Karpas-422 (cell line): ENCODE measurements at places on chromosomes 2 and 18.

DNA sequence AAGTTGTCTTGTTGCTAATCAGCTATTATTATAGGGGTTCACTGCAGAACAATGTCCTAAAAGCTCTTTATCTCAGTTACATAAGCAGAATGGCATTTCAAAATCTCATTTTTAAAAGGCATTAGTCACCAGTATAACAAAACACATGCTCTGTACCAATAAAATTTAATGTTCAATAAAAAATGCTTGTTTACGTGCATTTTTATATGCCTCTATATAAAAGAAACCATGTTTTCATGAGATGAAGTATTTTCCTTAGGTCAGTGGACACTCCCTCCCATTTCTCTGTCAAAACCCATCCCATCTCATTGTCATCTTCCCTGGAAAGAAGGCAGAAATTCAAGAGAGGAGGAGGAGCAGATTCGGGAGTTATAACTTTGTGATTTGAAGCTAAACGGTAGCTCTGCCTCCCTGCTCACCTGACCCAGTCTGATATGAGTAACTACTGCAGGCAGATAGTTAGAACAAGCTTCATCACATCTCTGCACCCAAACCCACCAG, 231.9 kb upstream of the SIX2 start:
- H3K27ac ChIP-seq: no peak overlapping the region
- no peaks in the 10 kb centered on the region for H3K27me3 ChIP-seq
- no peak overlapping the region for H3K4me3 ChIP-seq
- H3K4me1 ChIP-seq: peaks cover 40% of the 10 kb centered on the region

DNA sequence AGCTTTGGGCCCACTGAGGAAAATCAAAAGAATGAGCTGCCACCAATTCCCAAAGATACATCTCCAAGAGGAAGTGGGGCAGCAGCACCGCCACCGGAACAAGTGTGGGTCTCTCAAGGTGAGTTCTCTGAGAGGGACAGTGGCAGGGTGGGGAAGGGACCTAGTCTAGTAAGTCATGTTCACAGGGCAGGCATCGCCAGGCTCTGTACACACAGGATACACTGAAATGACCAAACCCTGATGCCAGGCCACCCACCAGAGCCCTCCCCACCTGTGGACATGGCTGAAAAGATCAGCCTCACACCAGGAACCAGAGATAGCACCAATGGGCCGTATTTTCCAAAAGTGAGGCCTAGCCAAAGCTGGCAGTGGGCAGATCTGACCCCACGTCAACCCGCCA, 108.2 kb upstream of the SMAD2 start:
- no peaks in the 10 kb centered on the region for H3K27me3 ChIP-seq
- H3K27ac ChIP-seq: no peak overlapping the region
- DNase-seq: no peak
- no peak overlapping the region for H3K4me3 ChIP-seq

GRCh38 chr2:120568089-120568974, 167.3 kb upstream of the GLI2 start:
- no peak for DNase-seq
- no peaks in the 10 kb centered on the region for H3K36me3 ChIP-seq
- H3K4me1 ChIP-seq: no peaks in the 10 kb centered on the region
- H3K27me3 ChIP-seq: no peaks in the 10 kb centered on the region

DNA sequence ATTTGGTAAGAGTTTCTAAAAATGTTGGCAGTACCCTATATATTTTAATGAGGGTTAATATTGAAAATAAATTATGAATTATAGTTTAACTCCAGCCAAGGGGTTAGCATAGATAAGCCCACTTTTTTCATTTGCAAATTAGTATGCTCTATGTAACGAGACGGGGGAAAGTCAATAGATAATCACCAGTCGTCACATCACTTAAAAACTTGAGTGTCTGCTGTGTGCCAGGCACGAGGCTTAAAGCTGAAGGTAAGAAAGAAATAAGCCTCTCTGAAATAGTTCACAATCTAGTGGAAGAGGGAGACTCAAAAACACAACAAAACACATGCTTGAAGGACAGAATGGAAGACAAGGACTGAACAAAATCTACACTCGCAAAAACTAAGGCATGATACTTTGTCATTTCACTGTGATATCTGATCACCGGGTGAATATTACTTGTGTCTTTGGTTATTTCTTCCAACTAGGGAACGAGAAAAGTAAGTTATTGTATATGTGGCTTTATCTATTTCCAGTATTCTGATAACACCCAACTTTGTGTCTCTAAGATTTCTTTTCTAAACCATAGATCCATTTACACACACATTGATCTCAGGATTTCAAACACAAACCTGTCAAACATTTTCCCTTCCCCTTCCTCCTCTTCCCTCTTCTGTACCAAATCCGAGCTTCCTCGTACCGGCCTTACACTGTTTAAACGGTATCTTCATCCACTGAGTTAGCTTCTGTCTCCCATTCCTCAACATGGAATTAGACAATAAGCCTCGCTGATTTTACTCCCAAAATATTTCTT, 199.1 kb downstream of the PIEZO2 start:
- no peak overlapping the region for H3K4me3 ChIP-seq
- no peaks in the 10 kb centered on the region for H3K4me1 ChIP-seq
- DNase-seq: no peak

DNA sequence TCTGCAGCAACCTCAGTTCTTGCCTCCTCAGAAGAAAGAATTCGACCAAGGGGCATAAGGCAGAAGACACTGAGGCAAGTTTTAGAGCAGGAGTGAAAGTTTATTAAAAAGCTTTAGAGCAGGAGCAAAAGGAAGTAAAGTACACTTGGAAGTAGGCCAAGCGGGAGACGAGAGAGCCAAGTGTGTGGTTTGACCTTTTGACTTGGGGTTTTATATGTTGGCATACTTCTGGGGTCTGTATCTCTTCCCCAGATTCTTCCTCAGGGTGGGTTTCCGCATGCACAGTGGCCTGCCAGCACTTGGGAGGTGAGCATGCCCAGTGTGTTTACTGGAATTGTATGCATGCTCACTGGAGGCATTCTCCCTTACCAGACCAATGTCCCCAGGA, 59.3 kb upstream of the ANKRD44 start:
- no peaks in the 10 kb centered on the region for H3K4me1 ChIP-seq
- no peaks in the 10 kb centered on the region for H3K36me3 ChIP-seq
- H3K27ac ChIP-seq: no peak overlapping the region
- no peaks in the 10 kb centered on the region for H3K27me3 ChIP-seq

GRCh38 chr2:9027884-9028283, 24.4 kb upstream of the MBOAT2 start:
- no peak overlapping the region for H3K27ac ChIP-seq
- no peak overlapping the region for H3K4me3 ChIP-seq
- H3K36me3 ChIP-seq: no peaks in the 10 kb centered on the region

- H3K27ac ChIP-seq: no peak overlapping the region
- 0 out of 2 replicates have a peak, but pooled peaks cover 2% of the 10 kb centered on the region for H3K27me3 ChIP-seq
- H3K4me3 ChIP-seq: no peak overlapping the region
- DNase-seq: no peak
- no peaks in the 10 kb centered on the region for H3K36me3 ChIP-seq
Observed at GRCh38 chr2:66389651-66390131, 45.2 kb upstream of the MEIS1 start.

- H3K27ac ChIP-seq: no peak within 1 kb of the TSS
- H3K27me3 ChIP-seq: no peaks in the 10 kb centered on the region
- H3K4me3 ChIP-seq: no peak within 1 kb of the TSS
- H3K4me1 ChIP-seq: no peaks in the 10 kb centered on the region
- no peak for DNase-seq
- H3K36me3 ChIP-seq: no peaks in the 10 kb centered on the region
Observed at GRCh38 chr2:100819370-100820272, at the start of gene NPAS2. Gene NPAS2 (plus strand): TSS chr2:100820139. CDS start chr2:100904755, 84,616 bp downstream.

GRCh38 chr2:15242936-15243461, 318.1 kb downstream of the NBAS start:
- no peaks in the 10 kb centered on the region for H3K4me1 ChIP-seq
- H3K27ac ChIP-seq: no peak overlapping the region
- H3K36me3 ChIP-seq: no peaks in the 10 kb centered on the region

- DNase-seq: peak; percentile 65
- H3K4me3 ChIP-seq: no peak overlapping the region
- H3K27me3 ChIP-seq: no peaks in the 10 kb centered on the region
- H3K36me3 ChIP-seq: no peaks in the 10 kb centered on the region
Observed at GRCh38 chr2:137910641-137911040, 53.6 kb upstream of the HNMT start.

- no peak for DNase-seq
- peaks cover 5% of the 10 kb centered on the region for H3K4me1 ChIP-seq
- H3K36me3 ChIP-seq: no peaks in the 10 kb centered on the region
- H3K4me3 ChIP-seq: no peak overlapping the region
- H3K27ac ChIP-seq: no peak overlapping the region
Observed at GRCh38 chr2:17107151-17107550, 411.1 kb downstream of the RAD51AP2 start.

DNA sequence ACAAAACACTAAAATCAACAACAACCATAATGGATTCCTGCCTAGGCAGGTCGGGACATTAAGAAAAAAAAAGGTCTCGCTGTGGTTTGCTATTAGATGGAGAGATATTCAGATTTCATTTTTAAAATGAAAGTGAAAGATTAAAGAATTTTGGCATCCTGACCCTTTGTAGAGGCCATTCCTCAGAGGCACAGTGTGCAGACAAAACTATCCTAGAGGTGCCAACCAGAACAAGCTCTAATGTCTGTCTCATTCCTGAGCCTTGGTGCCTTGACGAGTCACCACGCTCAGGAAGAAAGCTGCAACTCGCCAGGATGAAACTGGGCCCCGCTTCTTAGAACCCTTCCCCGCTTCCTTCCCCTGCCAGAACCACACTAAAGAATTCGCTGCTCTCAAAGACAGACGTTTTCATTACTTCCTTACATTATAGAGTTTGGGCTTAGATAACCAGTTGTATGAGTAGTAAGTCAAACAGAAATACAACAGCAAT, 156.0 kb downstream of the TGIF1 start:
- H3K4me3 ChIP-seq: peak overlapping the region; percentile 56
- H3K36me3 ChIP-seq: no peaks in the 10 kb centered on the region
- no peak for DNase-seq
- no peaks in the 10 kb centered on the region for H3K27me3 ChIP-seq

GRCh38 chr2:241929551-241930490, 60.3 kb downstream of the RTP5 start:
- no peaks in the 10 kb centered on the region for H3K36me3 ChIP-seq
- H3K27ac ChIP-seq: no peak overlapping the region
- H3K4me3 ChIP-seq: no peak overlapping the region
- H3K4me1 ChIP-seq: no peaks in the 10 kb centered on the region

DNA sequence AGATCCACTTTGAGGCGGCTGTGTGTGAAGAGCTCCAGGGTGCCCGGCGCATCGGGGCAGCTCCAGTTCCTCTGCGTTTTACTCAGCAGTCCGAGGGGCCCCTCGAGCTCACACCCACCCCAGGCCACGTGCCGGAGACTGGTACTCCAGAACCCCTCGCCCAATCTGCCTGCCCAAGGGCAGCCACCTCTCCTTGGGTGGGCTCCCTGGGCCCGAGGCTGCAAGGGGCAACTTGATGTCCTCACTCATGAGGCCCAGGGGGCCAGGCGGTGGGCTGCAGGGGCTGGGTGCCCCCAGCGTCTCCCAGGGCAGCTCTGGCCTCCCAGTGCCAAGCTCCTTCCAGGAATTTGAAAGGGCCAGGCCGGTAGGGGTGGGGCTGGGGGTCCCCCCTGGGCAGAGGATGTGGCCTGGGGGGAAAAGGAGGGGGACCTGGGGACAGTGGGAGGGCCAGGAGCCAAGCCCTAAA, 16.7 kb downstream of the RAMP1 start:
- H3K27me3 ChIP-seq: no peaks in the 10 kb centered on the region
- no peaks in the 10 kb centered on the region for H3K36me3 ChIP-seq
- peaks cover 6% of the 10 kb centered on the region for H3K4me1 ChIP-seq
- DNase-seq: no peak
- H3K4me3 ChIP-seq: no peak overlapping the region
- no peak overlapping the region for H3K27ac ChIP-seq

DNA sequence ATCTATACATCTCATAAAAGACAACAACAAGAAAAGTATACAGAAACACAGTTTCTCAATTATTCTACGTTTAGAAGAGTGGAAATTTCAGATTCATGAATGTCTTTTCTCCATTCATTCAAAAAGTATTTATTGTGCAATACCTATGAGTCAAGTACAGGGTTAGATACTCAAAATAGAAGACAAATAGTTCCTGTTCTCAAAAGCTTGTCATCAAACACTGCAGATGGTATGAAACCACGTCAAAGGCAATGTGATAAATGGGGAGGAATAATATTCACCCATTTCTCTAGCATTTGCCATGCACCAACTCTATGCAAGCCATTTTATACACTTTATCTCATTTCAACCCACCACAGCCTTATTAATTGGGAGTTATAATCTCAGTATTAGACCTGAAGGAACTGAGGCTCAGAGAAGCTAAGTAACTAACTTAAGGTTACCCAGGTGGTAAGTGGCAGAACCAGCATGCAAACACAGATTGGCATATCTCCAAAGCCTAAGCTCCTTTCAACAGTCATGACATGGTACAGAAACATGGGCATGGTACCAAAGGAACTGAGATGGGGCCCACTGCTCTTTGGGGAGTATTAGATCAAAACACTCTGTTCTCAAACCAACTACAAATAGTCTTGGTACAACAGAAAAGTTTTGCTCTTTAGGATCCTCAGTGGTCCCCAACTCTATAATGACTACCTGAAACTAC, 67.2 kb upstream of the NPAS2 start:
- H3K4me1 ChIP-seq: peaks cover 27% of the 10 kb centered on the region
- no peaks in the 10 kb centered on the region for H3K36me3 ChIP-seq

DNA sequence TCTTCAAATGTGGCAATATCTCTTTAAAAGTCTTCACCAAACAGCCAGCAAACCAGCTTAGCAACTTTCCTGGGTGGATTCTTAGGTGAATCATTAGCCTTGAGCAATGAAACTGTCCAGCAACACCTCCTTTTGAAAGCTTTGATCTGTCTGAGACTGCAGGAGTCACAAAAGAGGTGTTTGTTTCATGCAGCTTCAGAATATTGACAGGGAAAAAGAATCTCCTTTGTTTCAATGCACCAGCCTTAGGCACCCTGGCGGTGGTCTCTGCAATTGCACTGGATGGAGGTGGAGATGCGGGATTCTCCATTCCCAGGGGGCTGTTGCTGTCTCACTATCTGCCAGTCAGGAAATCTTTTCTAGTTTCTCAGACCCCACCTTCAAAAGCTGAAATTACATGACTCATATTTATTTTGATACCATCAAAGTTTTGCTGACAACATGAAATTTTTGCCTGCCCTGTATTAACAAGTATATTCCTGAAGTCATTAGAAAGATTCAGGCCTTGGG, 76.0 kb upstream of the DSG1 start:
- no peak overlapping the region for H3K4me3 ChIP-seq
- no peaks in the 10 kb centered on the region for H3K27me3 ChIP-seq
- peak overlapping the region; percentile 96 for H3K27ac ChIP-seq
- H3K36me3 ChIP-seq: no peaks in the 10 kb centered on the region
- peaks cover 83% of the 10 kb centered on the region for H3K4me1 ChIP-seq

GRCh38 chr2:42922790-42923579, 130.6 kb upstream of the HAAO start:
- no peaks in the 10 kb centered on the region for H3K36me3 ChIP-seq
- DNase-seq: no peak
- H3K27me3 ChIP-seq: no peaks in the 10 kb centered on the region
- H3K27ac ChIP-seq: no peak overlapping the region
- no peaks in the 10 kb centered on the region for H3K4me1 ChIP-seq

- H3K4me3 ChIP-seq: no peak overlapping the region
- H3K27ac ChIP-seq: no peak overlapping the region
- H3K27me3 ChIP-seq: no peaks in the 10 kb centered on the region
- DNase-seq: no peak
- H3K4me1 ChIP-seq: no peaks in the 10 kb centered on the region
Observed at GRCh38 chr18:13338318-13338717, 119.8 kb downstream of the LDLRAD4 start.

- no peak overlapping the region for H3K27ac ChIP-seq
- H3K4me3 ChIP-seq: no peak overlapping the region
- no peak for DNase-seq
- H3K27me3 ChIP-seq: no peaks in the 10 kb centered on the region
- no peaks in the 10 kb centered on the region for H3K36me3 ChIP-seq
Observed at GRCh38 chr2:3066831-3067230, 310.8 kb downstream of the EIPR1 start.

- no peaks in the 10 kb centered on the region for H3K27me3 ChIP-seq
- no peak for DNase-seq
Observed at GRCh38 chr2:64447317-64448040, 6.5 kb upstream of the LGALSL start.
